CD4-positive, alpha-beta T cell treated with Interleukin-15 for 1 hour (primary cell): ENCODE measurements at places on chromosomes 13 and 19.

- DNase-seq: no peak
Observed at GRCh38 chr13:29513002-29513980, 82.2 kb downstream of the SLC7A1 start.

- DNase-seq: no peak
Observed at GRCh38 chr13:91270031-91270430, 77.5 kb upstream of the MIR17HG start.

- no peak for DNase-seq
Observed at GRCh38 chr19:4889034-4889815, 13.5 kb downstream of the ARRDC5 start.

- no peak for DNase-seq
Observed at GRCh38 chr13:57044910-57045309, 95.8 kb upstream of the PRR20A start.

GRCh38 chr13:46321494-46322225 is 65.4 kb downstream of the RUBCNL start:
- peak; percentile 74 for DNase-seq

GRCh38 chr19:42113641-42114348 is 18.5 kb downstream of the POU2F2 start:
- peak; percentile 69 for DNase-seq

GRCh38 chr19:14031719-14032480 is at the start of gene IL27RA:
Gene IL27RA (plus strand): TSS chr19:14031762. CDS start chr19:14031873, 111 bp downstream.
- DNase-seq: peak; percentile 84

DNA sequence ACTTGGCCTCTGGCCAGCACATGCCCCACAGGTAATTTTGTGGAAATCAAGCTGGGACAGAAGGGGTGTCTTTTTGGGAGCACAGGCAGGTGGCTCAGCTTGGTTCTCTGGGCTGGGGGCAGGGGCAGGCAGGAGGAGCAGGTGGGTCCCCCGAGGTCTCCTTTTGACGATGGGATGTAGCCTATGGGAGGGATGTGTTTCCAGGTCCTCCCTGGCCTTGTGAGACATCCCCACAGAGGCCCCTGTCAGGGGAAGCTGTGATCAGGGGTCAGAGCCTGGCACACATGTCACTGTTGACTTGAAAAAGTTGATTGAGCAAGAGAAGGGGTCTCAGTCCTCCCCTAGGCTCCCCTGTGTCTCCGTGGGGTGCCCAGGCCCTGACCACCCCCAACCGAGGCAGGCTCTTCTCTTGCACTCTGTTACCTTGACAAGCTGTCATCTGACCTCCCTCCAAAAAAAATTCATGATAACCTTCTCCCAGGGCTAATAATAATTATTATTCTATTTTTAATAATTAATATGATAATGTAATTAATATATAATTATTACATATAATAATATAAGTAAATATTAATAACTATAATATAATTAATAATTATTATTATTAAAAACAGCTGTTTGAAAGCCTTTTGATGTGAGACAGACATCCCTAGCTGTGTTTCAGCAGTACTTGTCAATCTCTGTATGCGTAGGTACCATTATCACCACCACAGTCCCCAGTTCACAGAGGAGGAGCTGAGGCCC is 116.2 kb downstream of the ZDHHC20 start:
- no peak for DNase-seq

GRCh38 chr19:23286477-23286876 is 36.3 kb upstream of the ZNF724 start:
- DNase-seq: no peak

DNA sequence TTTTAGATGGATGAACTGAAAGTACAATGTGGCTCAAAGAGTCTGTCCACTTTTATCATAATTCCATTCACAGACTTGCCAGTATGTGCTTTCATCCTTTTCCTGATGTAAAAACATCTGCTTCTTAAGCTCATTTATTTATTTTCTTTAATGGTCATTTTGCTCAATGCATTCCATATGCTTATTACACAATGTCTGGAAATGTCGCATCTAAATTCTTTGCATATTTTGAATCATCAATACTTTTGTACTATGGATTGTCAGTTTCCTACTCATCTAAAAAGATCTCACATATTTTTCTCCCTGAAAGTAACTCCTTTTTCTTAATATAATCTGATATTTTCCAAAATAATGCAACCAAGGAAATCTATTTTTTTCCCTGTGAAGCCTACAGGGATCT is 1315.8 kb downstream of the EFNB2 start:
- no peak for DNase-seq

GRCh38 chr13:111007209-111007608 is 92.3 kb upstream of the ANKRD10 start:
- DNase-seq: no peak

- DNase-seq: no peak
Observed at GRCh38 chr19:32652894-32653598, 21.9 kb downstream of the ANKRD27 start.

DNA sequence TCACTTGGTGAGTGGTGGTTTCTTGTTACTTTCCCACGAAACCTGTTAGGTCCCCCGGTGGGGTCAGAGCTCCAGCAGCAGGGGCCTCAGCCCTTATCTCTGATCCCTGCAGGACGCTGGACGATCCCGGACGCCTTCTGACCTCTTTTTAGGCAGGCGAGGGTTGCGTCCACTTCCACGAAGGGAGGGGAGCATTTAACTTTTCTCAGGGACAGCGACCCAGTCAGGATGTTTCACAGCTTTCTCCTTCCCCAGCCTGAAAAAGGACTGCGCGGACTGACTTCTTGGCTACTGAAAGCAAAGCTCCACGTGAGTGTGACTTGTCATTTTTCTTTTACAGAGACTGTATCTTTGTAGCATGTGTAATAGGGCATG is 692 bp downstream of the ZNF234 start:
- DNase-seq: no peak

GRCh38 chr19:13557756-13558398 is 51.6 kb upstream of the CACNA1A start:
- no peak for DNase-seq

DNA sequence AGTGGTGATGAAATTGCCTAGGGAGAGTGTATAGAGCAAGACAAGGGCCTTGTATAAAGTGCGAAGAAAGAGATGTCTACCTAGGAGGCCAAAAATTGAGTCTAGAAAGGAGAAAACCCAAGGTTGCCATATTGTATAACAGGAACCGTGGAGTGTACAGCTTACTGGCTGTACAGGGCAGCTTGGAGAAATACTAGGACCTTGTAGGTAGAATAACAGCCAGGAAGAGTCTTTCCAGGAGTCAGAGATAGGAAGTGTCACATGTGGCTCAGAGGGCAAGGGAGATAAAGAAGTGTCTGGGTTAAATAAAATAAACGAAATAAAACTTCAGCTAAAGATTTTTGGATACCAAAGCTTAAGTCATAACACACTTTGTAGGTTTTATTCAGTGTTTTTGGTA is 12.4 kb downstream of the CDK8 start:
- DNase-seq: no peak

DNA sequence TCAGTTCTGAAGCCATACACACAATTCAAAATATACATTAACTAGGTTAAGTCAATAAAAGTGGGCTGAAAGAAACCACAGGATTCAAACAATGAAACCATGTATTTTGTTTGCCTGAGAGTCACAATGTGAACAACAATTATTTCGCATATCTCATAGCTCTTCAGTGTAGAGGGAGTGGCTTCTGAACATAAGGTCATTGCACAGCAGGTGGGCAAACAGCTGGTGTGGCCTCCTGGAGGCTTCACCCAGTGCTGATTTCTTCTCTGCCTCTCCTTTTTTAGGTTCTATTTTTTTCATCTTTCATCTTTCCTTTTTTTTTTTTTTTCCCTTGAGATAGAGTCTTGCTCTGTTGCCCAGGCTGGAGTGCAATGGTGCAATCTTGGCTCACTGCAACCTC is 40.4 kb upstream of the ZNF254 start:
- no peak for DNase-seq
